ENCODE measurements at places on chromosomes 7 and 10.

DNA sequence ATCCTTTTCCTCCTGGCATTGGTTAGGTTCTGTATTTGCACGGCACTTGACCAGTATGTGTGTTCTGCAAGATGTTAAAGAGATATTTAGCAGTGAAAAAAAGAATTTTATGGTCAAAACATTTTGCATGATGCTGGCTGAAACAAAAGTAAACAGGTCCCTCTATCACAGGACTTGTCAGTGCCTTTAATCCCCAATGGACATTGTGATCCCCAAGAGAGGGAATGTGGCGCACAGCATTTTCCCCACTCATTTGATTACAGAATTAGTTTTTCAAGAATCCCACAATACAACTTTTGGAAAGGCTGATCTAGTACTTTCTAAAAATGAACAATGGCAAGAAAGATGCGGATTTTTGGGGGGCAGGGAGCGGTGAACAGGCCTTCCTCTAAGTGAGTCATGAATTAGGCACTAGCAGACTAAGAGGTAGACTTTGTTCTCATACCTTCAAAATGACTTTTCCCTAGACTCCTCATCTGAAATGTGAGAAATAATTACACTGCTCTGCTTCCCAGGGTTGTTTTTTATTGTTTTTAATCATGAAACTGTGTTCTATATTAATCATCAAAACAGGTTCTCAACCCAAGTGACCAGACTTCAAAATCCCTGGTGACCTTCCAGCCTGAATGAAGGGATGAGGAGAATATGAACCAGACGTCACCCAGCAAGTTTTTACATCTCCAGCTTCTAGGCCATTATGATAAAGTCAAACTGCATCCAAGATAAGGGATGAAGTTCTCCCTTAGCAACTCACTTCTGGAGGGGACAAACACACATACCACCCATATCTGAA lies 8.6 kb downstream of the FBXW4 start:
- no peak for DNase-seq

GRCh38 chr10:26439406-26440087 lies 1.4 kb downstream of the APBB1IP start:
- no peak for DNase-seq

- no peak for DNase-seq
These were observed 147.4 kb upstream of the INSYN2A start for GRCh38 chr10:127343821-127344220.

- no peak for DNase-seq
These were observed 220.8 kb upstream of the PRSS58 start for GRCh38 chr7:142478479-142479220.

GRCh38 chr10:125792342-125793300 lies 17.0 kb upstream of the MMP21 start:
- DNase-seq: no peak

DNA sequence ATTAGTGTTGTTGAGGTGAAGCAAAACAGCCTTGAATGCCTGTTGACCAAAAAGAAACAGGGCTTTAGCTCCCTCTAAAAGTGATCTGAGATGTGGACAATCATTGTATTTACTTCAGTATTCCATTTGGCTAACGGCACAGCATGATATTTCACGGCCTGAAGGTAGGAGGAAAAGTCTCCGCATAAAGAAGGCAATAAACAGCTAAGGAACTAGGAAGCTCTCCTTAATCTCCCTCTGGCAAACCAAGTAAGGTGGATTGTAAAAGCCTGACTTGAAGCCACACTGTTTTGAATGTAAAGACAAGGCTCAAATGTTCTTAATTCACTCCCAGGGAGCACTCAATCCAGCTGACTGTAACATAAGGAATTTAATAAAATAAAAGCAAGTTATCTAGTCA lies 160.0 kb upstream of the ZNF804B start:
- no peak for DNase-seq

DNA sequence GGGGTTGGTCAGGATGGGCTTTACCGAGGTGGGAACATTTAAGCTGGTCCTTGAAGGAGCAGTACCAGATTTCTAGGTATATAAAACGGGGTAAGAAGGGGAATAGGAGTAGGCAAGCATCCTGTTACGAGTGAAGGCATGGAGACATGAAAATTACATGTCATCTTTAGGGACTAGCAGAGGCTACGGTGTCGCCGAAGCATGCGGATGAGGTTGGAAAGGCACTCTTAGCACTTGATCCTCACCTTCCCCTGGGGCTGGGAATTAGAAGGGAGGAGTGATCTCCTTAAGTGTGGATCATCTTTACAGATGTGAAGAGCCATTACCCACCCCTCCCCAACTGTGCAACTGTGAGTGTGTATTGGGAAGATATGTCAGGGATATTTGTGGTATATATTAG lies 13.8 kb upstream of the ZRANB1 start:
- DNase-seq: no peak

DNA sequence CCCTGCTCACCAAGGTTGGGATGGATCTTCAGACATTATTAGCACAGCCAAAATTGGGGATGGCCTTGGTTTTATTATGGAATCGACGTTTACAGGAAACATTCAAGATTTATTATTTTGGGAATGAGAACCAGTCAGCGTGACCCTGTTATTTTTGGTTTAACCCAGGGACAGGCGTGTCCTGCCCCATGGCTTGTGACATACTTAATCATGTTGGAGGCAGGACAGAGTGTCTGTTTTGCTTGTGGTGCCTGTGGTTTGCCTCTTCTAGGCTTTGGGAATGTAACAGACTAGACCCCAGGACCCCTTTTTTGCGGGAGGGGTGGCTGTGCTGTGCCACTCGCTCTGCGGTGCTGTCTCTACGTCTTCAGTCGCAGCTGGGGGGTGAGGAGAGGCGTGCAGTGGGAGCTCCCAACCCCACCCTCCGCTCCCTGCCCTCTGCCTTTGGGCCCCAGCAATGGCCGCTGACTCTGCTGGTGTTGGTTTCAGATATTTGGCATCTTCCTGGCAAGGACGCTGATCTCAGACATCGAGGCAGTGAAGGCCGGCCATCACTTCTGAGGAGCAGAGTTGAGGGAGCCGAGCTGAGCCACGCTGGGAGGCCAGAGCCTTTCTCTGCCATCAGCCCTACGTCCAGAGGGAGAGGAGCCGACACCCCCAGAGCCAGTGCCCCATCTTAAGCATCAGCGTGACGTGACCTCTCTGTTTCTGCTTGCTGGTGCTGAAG lies 20.1 kb upstream of the SH2D4B start:
- DNase-seq: no peak

GRCh38 chr7:35648367-35648766 lies 46.6 kb downstream of the HERPUD2 start:
- no peak for DNase-seq

DNA sequence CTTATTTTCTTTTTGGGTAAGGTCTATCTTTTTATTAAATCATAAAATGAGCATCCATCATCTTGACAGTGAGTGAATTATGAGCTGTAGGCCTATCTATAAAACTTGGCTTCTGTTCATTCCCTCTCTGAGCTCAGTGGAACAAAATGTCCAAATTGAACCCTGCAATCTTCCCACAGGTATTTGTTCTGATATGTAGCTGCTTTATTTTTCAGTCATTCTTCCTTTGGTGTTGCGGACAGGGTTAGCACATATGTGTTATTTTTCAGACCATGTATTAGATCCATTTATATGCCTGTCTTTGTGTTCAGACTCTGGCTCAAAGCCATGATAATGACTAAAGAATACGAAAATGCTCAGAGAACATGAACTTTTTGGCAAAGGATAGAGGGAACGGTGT lies 201.6 kb upstream of the KIAA1217 start:
- no peak for DNase-seq

DNA sequence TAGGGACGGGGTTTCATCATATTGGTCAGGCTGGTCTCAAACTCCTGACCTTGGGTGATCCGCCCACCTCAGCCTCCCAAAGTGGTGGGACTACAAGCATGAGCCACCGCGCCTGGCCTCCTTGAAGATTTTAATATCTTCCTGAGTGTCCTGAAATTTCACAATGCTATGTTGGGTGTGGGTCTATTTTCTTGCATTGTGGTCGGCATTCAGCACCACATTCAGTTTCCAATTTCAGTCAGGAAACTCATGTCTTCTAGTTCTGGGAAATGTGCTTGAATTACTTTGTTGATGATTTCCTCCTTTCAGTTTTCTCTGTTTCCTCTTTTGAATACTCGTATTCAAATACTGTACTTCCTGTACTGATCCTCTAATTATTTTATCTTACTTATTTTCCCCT lies 49.3 kb upstream of the IL6 start:
- no peak for DNase-seq

GRCh38 chr10:33274096-33274785 lies 60.2 kb downstream of the NRP1 start:
- no peak for DNase-seq

- DNase-seq: no peak
These were observed 951.0 kb downstream of the TYW1 start for GRCh38 chr7:67947646-67948045.

- no peak for DNase-seq
These were observed 38.9 kb downstream of the TMEM229A start for GRCh38 chr7:123993996-123994395.

GRCh38 chr10:103652599-103653281 lies 159.2 kb downstream of the NEURL1 start:
- DNase-seq: no peak

DNA sequence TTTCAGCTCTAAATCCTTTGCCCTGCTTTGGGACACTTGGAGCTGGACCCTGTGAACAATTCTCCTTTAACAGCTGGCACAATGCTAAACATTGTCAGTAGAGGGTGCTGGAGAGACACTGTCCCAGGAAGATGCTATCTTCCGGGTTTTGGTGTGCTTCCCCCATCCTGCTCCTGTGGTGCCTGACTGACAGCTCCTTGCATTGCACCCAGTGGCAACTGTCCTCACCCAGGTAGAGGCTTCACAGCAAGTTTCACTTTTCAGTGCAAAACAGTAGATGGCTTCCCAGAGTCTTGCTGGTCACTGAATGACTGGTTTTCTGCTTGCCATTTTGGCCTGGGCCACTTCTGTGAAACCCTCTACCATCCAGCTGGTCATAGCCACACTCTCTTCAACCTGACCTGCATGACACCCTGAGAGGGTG lies 77.3 kb downstream of the CDC14C start:
- no peak for DNase-seq

GRCh38 chr10:14543904-14544210 lies 213.1 kb upstream of the FRMD4A start:
- DNase-seq: no peak

DNA sequence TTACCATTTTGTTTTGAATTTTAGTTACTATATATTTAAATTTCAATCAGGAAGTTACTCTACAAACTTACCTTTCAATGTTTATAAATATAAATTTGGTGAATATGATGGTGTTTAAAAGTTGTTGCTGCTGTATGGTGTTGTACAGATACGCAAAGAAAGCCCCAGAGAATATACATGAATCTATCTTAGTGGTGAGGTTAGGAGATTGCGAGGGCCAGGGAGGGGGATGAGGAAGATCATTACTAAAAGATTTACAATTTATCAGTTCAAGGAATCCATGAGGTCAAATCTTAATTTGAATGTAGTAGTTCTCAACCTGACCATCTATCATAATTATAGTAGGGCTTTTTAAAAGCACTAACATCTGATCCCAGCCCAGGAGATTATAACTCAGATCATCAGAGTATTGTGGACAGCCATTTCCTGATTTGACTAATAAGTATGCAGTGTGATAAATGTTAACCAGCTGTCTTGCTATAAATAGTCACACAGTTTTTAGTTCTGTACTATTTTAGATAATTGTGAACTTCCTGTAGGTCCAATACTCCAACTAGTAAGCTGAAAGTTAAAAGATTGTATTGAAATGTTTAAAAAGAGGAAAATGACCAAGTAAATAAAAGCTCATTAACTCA lies 23.6 kb downstream of the FAM3C start:
- DNase-seq: no peak

DNA sequence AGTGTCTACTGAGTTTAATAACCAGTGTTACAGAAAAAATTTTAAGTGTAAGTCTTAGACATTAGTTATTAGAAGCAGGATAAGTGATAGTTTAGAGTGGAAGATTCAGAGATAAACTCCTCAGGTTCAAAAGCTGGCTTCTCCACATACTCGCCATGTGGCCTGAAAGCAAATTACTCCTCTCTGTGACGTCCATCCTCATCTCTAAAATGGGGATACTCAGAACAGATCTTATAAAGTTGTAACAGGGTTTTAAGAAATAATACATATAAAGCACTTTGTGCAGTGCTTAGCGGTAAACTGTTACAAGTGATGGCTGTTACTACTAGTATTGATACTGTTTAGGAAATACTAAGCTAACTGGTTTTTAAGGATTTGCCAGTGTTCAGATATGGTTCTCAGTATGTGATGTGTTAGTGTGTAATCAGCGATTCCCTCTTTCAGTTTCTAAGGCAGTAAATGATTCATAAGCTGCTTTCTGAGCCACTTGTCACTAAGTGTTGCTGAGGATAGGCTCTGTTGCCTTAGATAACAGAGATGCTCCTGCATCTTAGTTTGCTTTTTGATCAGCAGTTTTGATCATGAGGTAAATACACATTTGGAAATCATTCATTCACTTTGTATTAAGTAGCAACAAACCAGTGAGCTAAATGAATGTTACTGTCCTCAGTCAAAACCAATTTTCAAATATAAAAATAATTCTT lies 58.7 kb downstream of the CYP51A1 start:
- no peak for DNase-seq

DNA sequence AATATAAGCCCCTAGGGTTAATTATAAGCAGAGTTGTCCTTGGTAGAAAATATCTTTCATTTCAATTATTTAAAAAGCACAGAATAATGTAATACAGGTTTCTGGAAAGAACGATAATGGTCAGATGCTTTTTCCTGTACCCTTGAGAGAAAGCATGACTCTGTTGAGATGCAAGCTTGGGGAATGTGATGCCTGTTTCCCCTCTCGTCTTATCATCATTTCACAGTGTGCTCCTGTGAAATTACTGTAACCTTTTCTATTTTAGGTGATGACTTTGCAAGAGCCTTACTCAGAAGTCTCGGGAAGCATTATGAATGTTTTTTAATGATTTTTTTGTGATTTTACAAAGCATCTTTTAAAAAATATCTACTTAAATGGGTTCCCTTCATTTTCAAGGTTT lies 243.0 kb downstream of the POLR1F start:
- DNase-seq: no peak

DNA sequence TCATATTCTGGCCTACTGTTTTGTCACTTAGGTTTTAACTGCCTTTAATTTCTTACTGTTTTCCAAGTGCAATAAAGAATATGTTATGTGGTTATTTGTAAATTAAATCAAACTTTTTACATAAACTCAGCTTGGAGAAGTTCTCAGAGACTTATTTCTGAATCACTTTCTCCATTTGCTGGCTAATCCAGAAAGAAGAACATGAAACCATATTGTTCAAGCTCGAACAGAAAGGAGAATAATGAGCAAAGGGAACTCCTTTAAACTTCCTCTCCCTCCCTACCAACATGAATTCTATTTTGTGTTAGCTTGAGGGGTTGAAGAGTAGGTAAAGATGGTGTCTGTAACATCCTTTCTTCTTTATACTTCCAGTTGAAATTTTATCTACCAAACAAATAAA lies 52.3 kb downstream of the SHTN1 start:
- no peak for DNase-seq

- no peak for DNase-seq
These were observed 103.4 kb downstream of the ITIH5 start for GRCh38 chr10:7563368-7563767.

- no peak for DNase-seq
These were observed 132.7 kb downstream of the ARID5B start for GRCh38 chr10:62034096-62034640.

- no peak for DNase-seq
These were observed 93.1 kb upstream of the IFRD1 start for GRCh38 chr7:112357136-112357535.

- DNase-seq: no peak
These were observed 185.7 kb downstream of the ELFN1 start for GRCh38 chr7:1855725-1856160.
